Mesothelial cell of epicardium (in vitro differentiated cells): ENCODE measurements at places on chromosomes 1 and 21. TPM values are rescaled to one million over a fixed set of nuclear protein-coding genes. Genes with fewer than 3 reads are reported as not detected.

The IL12RB2 gene
- total RNA-seq, result 0.34 to 0.43 TPM in 2 of 3 replicates, not detected in the other

The CD53 gene
- not detected in 3 replicates for total RNA-seq

The SSU72 gene
- 97.2 to 98.8 TPM (median 97.4 TPM) in 3 replicates for total RNA-seq

The NPL gene
- total RNA-seq, result 3.9 to 5.8 TPM (median 4.9 TPM) in 3 replicates

The CRP gene
- total RNA-seq, result not detected in 3 replicates

The SH2D5 gene
- total RNA-seq, result 0.45 to 0.90 TPM (median 0.49 TPM) in 3 replicates

The ACP6 gene
- 22.7 to 23.1 TPM (median 22.8 TPM) in 3 replicates for total RNA-seq

The HSD3B1 gene
- not detected in 3 replicates for total RNA-seq

The YIPF1 gene
- total RNA-seq, result 29.1 to 30.9 TPM (median 30.2 TPM) in 3 replicates

The PYCR2 gene
- 36.6 to 38.9 TPM (median 37.0 TPM) in 3 replicates for total RNA-seq

The SERTAD4 gene
- 7.4 to 8.2 TPM (median 8.1 TPM) in 3 replicates for total RNA-seq

The APCS gene
- total RNA-seq, result not detected in 3 replicates
